Endodermal cell (in vitro differentiated cells): ENCODE measurements at places on chromosomes 11 and 22.

GRCh38 chr11:44972746-44973435, 22.2 kb upstream of the TP53I11 start:
- no peak for DNase-seq

DNA sequence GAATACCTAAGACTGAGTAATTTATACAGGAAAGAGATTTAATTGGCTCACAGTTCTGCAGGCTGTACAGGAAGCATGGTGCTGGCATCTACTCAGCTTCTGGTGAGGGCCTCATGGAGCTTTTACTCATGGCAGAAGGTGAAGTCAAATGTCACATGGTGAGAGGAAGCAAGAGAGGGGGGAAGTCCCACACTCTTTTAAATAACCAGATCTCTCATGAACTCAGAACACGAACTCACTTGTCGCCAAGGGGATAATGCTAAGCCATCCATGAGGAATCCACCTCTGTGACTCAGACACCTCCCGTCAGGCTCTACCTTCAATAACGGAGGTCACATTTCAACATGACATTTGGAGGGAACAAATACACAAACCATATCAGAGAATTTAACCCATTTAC, 42.2 kb downstream of the BIRC2 start:
- no peak for DNase-seq

DNA sequence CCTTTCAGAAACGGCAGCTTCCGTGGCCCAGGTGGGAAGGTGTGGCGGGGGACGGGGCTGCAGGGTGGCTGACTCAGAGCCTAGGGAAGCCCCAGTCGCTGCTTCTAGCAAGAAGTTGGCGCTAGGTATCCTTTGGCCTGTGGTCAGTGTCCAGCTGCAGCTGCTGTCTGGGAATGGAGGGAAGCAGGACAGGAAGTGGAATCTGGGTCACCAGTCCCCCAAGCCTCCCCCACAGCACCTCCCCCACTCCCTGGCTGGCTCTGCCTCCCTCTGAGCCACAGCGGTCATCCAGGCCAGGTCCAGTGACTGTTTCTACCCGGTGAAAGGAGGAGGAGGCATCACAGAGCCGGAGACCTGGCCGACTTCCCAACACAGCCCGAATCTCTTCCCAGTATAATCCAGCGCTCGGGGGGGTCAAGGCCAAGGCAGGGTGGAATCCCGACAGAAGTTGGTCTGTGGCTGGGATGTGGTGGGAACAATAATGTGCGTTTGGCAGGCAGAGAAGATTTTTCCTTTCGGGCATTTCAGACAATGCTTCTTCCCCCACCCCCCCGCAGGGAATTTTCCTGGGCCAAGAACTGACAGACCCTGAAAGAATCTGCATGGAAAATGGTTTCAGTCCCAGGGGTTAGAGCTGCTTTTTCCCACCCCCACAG, 45.1 kb downstream of the C11orf96 start:
- DNase-seq = no peak

- DNase-seq = peak; percentile 97
Measured at GRCh38 chr11:62786318-62787004, 741 bp upstream of the TMEM179B start.

DNA sequence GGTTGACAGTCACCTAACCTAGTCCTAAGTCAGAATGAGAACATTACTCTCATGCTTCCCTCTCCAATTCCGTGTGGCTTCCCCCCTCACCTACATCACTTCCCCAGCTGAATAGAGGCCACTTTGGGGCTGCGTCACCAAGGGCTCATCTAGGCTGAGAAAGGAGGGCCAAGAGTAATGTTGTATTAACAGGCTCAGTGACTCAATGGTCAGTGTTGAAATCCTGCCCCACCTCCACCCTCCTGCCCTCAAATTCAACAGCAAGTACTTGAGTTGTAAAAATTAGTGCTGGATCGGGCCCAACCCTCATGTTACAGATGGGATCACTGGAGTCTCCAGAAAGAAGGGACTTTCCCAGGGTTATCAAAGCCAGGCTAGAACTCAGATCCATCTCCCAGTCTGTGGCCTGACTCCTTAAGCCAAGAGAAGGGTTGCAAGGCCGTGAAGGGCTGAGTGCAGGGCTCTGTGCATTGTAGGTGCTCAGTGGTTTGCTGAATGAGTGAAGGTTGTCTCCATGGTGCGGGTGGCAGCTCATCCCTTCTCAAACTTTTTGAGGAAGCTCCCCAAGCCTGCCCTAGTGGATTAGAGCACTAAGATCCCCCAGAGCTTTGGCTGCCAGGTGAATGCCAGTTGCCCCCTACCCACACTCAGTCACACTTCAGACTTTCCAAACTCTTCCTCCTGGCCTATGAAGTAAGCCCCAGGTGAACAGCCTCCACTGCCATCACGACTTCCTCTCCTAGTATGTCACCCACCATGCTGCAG, 3.2 kb downstream of the DGAT2 start:
- no peak for DNase-seq

DNA sequence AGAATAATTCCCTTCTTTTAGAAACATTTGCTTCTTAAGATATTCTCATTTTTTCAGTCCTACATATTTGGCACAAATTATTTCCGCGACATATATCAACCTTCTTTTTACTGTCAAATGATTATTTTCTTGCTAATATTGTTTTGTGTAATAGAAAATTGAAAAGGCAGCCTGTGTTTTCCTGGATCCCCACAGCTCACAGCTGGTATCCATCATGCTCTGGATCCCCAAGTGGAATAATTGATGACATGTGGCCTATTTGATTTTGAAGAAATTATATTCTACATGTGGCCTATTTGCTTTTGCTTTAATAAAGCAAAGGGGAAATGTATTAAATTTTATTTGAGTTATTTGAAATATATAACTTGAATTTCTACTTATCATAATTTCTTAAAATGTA, 199.4 kb upstream of the LUZP2 start:
- no peak for DNase-seq

DNA sequence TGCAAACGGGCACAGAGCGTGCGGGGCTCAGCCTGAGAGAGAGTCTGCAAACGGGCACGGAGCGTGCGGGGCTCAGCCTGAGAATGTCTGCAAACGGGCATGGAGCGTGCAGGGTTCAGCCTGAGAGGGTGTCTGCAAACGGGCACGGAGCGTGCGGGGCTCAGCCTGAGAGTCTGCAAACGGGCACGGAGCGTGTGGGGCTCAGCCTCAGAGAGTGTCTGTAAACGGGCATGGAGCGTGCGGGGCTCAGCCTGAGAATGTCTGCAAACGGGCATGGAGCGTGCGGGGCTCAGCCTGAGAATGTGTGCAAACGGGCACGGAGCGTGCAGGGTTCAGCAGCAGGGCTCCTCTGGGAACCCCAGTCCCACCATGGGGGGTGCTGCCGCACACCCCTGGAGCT, 13.5 kb downstream of the PHRF1 start:
- DNase-seq = no peak

- DNase-seq = peak; percentile 74
Measured at GRCh38 chr11:61041755-61042518, 60.4 kb upstream of the CD5 start.

- DNase-seq = no peak
Measured at GRCh38 chr11:91776655-91777054, 448.0 kb upstream of the FAT3 start.

GRCh38 chr11:23097891-23098290, 237.6 kb upstream of the CCDC179 start:
- DNase-seq = no peak

DNA sequence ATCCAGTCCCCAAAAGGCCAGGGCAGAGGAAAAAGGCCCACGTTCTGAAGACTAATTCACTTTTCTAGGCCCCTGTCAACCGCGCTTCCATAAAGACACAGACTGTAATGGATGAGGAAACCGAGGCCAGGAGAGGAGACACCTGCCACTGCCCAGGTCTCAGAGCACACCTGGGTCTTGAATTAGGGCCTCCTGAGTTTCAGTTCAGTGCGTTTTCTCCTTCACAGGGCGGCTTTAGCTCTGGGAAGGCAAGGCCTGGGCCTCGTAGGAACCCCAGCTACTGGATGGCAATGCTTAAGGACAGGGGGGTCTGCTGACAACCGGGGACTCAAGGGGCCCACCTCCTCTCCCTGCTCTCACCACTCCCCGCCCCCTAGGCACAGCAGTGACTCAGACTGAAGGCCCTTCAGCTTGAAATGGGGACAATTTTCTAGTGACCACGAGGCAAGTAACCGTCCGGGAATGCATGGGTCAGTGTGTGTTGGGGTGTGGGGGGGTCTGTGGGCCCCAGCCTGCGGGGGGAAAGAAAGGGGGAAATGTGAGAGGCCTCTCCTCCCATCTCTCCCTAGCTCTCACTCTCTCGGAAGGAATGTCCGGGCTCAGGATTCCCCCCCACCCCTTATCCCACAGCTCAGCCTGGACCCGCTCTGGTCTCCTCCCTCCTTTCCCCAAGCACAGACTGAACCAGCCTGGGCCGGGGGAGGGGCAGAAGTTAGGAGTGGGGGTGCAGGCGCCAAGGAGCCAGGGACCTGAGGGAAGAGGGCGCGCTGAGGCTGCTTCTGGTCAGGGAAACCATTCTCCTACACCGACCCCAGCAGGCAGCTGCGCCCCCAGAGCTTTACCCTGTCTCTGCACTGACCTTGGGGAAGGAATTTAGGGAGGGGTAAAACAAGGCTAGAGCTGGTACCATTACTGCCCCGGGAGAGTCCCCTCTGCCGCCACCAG, 17.2 kb downstream of the CREB3L1 start:
- peak; percentile 92 for DNase-seq

DNA sequence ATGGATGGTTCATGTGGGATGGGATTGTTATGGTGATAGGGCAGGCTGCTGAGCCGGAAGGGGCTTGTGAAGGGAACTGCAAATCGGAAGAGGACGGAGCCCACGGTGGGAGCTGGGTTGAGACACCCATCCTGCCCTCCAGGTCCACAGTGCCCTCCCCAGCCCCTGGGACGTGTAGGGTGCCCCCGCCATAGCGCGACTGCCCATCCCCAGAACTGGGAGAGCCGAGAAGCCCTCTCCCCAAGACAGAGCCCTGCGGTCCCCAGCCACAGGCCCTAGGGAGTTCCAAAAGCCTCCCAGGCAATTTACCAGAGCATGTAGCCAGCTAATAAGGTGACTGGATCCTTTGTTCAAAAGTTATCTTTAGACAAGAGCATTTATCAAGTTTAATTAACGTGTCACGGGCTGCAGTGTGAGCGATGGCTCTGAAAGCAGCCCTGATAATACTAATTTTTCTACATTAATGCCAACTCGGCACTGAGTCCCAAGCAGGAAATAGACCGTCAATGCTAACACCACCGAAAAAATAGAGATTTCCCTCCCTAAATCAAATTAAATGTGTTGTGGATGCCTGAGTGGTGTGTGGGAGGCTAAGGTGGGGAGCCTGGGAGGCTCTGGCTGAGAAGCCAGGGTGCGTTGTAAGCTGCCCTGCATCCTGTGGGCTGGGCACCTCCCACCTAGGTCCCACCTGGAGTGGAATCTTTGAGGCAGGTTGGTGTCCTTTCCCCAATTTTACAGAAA, 76.8 kb upstream of the RTL6 start:
- DNase-seq = peak; percentile 27

DNA sequence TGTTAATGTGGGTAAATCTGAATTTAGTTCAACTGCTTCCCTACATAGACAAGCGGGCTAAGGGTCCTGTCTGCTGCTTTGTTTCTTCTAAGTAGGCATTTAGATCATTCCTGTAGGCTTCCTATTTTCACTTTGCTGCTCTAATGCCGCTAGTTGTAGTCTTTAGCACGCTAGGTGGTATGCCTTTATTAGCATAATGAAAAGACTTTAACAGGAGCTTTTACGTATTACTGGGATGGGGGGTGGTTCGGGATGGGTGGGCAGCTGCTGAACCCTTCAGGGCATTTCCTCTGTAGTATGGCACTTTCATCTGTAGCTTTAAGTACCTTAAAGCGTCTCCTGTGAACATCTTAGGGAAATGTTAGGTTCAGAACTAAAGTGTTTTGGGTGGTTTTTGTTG, 85.3 kb downstream of the GGT1 start:
- DNase-seq = no peak

- DNase-seq = no peak
Measured at GRCh38 chr11:61645179-61645868, 34.9 kb upstream of the DAGLA start.

DNA sequence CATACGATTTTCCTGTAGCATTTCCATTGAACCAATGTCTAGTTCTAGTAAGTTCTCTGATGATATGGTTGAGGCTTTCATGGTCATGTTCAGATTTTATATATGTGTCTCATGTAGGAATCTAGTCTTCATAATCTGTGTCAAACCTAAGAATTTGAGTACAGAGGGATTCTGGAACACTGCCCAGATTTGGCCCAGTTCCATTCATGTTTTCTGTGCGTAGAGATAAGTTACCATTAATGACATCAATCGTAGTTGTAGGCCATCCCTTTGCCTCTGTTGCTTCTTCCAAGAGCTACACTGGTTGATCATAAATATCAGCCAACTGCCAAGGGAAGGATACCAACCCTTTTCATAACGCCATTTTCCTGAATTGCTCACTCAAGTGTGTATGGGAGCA, 23.3 kb downstream of the ST3GAL4 start:
- no peak for DNase-seq

- no peak for DNase-seq
Measured at GRCh38 chr22:30717331-30717921, 22.8 kb downstream of the OSBP2 start.

DNA sequence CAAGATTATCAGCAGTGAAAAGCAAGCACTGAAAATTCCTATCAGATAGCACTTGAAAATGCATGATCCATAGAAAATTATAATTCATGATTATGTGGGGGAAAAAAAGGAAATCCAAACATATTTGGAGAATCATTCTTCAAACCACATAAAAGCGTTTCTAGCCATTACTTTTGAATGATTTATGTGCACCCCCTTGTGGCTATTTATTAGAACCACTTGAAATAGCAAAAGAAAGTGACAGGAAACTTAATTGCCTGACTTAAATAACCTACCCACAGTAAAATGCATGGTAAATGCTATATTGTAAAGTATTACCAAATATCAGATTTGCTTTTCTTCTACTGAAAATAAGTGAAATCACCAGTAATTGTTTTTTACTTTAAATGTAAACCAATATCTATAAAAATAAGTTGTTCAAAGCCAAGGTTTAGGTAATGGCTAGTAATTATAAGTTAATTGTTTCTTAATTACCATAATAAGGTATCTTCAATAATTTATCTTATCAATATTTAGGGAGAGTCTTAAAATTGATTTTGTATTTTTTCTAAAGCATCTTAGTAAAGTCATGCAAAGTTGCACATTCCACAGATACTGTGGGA, 168.5 kb downstream of the ARHGAP42 start:
- DNase-seq = no peak

GRCh38 chr11:1208394-1209261, 14.2 kb upstream of the MUC5B start:
- DNase-seq = peak; percentile 36

- DNase-seq = no peak
Measured at GRCh38 chr11:33534575-33534974, 166.1 kb downstream of the C11orf91 start.

DNA sequence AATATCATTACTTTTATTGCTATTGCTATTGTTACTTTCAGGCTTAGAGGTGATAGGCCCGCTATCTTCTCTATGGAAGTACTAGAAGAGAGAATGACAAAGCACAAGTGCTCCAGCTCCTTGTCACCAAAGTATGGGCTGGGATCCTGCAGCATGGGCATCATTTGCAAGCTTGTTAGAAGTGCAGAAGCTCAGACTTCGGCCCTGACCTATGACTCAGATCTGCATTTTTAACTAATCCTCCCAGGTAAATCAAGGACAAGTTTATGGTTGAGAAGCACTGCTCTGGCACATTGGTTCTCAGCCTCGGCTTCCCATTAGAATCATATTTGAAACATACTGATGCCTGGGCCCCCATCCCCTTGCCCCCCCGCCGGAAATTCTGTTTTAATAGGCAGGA, 8.6 kb upstream of the ENDOD1 start:
- no peak for DNase-seq
